AG08395 (cell line): ENCODE measurements at places on chromosomes 13 and 19.
A peak's percentile ranks its signal among the peaks of the same experiment; 100 is the strongest.

DNA sequence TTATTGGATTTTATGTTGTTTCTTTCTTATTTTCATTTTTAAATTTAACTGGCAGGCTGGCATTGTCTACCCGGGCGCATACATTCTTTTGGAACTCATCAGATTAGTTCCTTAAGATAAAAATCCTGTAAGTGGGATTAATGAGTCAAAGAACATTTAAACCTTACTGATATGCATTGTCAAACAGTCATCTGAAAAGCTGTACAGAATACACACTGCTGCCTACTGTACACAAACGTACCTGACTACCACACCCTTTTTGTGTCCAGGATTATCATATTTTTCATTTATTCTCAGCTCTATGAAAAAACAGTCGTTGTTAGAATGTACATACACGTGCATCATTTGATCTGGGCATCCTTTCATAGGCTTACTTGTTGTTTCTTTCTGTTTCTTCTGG lies 358.3 kb downstream of the EFNB2 start:
- no peak for DNase-seq

DNA sequence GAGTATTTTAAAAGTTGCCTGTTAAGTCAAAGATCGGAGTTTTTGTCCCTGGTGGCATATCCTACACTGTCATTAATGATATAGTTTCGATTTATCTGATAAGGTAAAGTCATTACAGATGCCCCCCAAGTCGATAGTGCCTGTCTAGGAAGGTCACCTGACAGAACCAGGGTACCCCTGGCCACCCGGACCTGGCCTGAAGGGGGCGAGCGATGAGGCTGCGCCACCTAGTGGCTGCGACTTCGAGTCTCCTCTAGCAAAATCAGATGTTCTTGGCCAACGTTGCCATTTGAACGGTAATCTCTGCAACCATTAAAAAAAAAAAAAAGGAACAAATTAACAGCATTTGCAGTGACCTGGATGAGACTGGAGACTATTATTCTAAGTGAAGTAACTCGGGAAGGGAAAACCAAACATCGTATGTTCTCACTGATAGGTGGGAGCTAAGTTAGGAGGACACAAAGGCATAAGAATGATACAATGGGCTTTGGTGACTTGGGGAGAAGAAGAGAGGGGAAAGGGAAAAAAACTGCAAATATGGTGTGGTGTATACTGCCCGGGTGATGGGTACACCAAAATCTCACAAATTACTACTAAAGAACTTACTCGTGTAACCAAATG lies 565.1 kb downstream of the LIG4 start:
- peak; percentile 7 for DNase-seq

GRCh38 chr13:39542361-39542760 lies 60.6 kb downstream of the LHFPL6 start:
- DNase-seq: no peak

DNA sequence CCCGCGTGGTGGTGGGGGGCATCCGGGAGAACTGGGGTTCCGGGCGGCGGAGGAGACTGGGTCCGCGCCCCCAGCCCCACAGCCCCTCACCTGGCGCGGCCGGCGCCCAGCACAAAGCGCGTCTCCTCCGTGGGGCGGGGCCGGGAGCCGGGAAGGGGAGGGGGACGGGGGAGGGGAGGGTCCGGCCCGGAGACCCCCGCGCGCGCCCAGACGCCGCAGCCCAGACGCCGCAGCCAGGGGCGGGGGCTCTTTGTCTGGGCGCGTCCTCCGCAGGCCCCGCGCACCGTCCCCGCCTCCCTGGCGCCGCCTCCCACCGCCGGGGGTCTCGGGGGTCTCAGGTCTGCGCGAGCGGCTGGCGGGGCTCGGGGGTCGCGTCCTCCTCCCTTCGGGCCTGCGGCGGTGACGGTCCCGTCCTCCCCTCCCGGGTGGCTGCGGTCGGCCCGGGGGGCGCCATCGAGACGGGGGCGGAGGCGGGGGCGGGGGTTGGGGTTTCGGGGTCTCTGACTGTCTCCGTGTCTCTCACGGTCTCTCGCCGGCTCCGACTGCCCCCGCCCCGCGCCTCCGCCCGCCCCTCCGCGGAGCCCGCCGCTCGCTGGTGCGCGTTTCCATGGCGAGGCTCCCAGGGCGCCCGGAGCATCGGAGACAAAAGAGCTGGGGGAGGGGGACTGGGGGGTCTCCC lies at the start of gene PLPPR3:
TSS of gene PLPPR3 (minus strand) at position 131 of the 679 bp plus-strand sequence. CDS start 396 bp downstream, outside the sequence.
- no peak for DNase-seq

- DNase-seq: peak; percentile 34
Observed at GRCh38 chr19:7575434-7576040, 20.1 kb upstream of the CAMSAP3 start.

GRCh38 chr13:112530861-112531260 lies 57.1 kb downstream of the TUBGCP3 start:
- no peak for DNase-seq

- no peak for DNase-seq
Observed at GRCh38 chr13:105050686-105051085, 1484.8 kb downstream of the EFNB2 start.

GRCh38 chr19:50415661-50416033 lies 3.1 kb upstream of the SPIB start:
- DNase-seq: no peak

DNA sequence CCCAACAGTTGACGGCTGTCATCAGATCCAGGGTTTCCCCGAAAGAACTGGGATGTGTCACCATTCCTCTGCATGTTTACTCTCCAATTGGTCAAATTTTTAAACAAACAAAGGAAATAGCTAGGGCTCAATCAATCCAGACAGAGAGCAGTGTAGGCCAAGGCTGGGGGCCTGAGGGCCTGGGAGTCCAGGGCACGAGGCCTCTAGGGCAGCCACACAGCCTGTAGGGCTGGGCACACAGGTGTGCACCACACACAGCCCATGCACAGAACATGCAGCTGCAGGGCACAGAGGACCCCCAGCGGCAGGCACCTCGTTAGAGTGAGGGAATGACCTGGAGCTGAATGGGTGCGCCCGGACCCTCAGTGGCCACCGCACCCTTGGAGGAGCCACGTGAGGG lies 9.5 kb downstream of the MIER2 start:
- DNase-seq: no peak

DNA sequence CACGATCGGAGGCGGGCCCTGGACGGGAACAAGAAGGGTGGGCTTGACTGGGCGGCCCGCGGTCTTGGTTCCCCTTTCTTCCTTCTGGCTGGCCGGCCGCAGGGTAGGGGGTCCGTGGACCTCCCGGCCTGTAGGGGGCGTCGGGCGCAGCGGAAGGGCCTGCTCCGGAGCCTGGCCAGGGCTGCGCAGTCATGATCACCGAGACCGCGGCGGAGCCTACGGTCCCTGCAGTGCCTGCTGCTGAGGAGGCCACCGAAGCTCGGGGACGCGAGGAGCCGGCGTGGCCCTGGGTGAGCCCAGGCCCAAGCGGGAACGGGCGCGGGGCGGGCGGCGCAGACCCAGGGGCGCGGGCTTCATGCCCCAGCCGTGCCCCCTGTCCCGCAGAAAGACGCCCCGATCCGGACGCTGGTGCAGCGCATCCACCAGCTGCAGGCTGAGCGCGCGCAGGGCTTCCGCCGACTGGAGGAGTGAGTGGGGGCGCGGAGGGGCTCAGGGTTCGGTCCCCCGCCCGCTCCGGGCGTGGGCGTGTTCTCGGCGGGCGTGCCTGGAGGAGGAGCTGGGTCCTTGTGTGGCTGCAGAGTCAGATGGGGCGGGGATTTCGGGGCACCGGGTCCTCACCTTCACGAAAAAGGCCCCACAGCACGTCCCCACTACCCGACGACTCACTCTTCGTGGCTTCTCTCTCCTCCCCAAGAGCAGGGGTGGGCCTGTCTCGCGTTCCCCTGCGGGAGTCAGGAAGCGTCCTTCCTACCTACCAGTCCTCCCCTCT lies at the start of gene REX1BD:
TSS of gene REX1BD (plus strand) at position 188 of the 769 bp plus-strand sequence. CDS start at position 192, 4 bp downstream.
- peak; percentile 84 for DNase-seq

- DNase-seq: peak; percentile 82
Observed at GRCh38 chr19:42244347-42245220, 2.2 kb upstream of the GSK3A start.
